ENCODE measurements at places on chromosomes 1 and 21.

- no peak for DNase-seq
These were observed 370.2 kb downstream of the DUSP10 start for GRCh38 chr1:221371705-221372104.

DNA sequence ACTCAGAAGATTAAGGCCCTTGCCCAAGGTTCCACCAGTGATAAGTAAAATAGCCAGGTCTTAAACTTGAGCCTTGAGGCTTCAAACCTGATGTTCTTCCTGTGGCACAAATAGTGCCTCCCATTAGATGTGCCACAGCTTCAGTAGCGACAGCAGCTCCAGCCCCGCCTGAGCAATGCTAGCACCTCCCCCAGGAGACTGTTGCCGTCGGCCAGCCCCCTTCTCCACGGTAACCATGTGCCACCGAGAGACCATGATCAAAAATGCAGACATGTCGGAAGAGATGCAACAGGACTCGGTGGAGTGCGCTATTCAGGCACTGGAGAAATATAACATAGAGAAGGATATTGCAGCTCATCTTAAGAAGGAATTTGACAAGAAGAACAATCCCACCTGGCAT, 32.2 kb downstream of the KLHDC7A start:
- no peak for DNase-seq

DNA sequence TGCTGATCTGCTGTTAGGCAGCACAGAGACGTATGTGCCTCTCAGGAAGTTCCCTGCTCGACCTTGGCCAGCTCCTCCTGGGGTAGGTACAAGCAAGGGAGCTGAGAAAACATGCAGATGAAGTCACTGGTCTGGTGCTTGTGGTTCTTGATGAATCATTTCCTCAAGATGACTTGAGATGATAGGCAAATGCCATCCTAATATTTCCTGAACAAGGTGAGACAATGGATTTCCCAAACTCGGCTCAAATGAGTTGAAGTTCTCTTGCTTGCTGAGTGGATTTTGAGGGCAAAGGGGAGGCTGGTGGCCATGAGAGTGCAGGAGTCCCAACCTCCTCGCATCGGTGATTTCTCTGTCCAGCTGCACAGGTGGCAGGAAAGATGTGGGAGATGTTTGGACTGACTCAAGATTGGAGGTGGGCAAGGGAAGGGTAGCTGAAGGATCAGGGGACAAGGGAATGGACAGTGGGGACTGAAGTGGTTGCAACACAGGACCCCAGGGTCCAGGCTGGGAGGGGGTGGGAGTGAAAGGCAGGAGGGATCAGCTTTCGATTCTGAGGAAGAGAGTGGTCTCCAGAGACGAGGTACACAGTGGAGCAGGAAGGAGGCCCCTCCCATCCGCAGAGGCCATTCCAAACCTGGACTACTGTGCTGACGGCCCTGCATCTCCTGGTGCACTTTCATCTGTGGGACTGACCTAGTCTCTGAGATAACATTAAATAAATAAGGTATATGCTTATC, 63.9 kb downstream of the CAPN2 start:
- DNase-seq, result peak; percentile 96

- peak; percentile 85 for DNase-seq
These were observed 66.6 kb upstream of the CACHD1 start for GRCh38 chr1:64403331-64403730.

- no peak for DNase-seq
These were observed 22.6 kb upstream of the FAM89A start for GRCh38 chr1:231062500-231063270.

- peak; percentile 57 for DNase-seq
These were observed 433.1 kb downstream of the CAMTA1 start for GRCh38 chr1:7218210-7218832.

GRCh38 chr1:17588048-17588871, 48.8 kb downstream of the ARHGEF10L start:
- peak; percentile 78 for DNase-seq

DNA sequence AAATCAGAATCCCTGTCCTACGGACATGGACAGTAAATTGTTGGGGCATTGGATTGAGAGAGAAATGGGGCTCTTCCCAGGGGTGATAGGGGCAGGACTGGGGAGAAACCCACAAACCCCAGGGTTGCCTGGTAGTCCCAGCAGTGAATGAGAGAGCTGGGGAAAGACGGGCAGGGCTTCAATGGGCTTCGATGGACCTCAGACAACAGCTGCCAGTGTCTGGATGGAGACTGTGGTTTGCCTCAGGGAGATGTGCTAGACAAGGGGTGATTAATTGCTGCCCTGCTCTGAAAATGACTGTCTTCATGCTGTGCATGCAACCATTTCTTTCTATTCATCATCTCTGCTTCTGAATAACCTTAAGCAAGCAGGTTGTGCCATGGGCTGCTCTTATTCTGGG, 7.4 kb downstream of the GPR25 start:
- DNase-seq, result peak; percentile 32

GRCh38 chr1:152148981-152149380, 10.0 kb downstream of the RPTN start:
- no peak for DNase-seq

DNA sequence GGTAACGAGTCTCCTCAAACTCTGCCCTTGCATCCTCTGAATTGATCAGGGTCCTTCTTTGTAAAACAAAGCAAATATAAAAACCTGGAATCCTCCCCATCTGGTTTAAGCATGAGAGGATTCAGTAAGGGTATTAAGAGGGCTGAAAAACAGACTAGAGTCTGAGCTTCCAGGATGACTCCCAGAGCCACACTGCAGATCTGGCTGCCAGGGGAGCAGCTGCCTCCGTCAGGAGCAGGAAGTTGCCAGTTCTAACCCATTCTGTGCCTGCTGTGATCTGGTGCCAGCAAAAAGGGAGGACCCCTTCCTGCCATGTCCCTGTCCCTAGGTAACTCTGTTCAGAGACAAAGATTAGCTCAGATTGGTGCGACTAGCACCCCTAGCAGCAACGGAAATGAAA, 27.5 kb downstream of the SERTAD4 start:
- DNase-seq, result no peak

DNA sequence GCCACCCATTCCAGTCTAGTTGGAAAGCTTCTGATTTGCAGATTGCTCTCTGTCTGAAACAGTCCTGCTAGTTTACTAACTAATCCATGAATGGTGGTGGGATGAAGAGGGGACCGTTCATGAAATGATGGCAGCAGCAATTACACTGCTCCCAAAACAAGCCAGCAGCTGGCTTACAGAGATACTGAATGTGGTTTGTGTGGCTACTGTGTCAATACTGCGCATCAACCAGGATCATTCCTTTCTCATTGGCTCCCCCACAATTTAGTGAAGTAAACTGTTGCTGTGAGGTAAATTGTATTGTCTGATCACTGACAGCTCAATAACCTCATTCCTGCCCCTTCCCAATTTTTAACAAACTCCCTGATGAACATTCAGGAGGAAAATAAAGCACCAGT, 191.3 kb upstream of the LMO4 start:
- DNase-seq, result no peak

DNA sequence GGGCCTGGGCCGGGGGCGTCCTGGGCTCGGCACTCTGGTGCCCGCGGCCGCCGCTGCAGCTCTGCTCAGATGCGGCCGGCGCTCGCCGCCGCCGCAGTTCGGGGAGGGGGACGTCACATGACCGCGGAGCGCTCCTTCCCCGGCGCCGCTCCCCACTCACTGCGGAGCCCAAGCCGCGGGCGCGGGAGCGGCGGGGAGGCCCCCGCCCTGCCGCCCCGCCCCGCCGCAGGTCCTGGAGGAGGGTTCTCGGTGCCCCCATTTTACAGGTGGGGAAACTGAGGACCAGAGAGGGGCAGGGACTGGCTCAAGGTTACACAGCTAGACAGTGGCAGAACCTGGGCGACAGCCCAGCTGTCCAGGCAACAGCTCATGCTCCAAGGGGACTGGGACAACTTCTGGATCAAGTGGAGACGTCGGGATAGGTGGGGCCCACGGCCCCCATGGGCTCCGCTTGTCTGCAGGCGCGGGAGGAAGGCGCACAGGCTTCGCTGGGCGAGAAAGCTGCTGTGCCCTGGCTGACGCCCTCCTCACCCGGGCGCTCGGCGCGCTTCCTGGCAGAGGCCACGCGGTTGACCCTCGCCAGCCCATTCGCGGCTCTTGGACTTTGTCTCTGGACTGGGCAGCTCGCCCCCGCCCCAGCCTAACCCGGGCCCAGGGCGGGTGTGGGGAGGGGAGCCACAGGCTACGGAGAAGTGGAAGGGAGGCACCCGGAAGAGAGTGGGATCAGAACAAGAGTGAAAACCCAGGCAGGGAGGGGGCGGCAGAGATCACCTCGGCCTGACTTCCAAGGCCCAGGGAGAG, at the start of gene RAP1GAP:
RAP1GAP (minus strand) TSS at position 100 of the 801 bp plus-strand sequence. CDS start 49,325 bp downstream, outside the sequence.
- no peak for DNase-seq

GRCh38 chr21:36747815-36748383, 49.0 kb downstream of the SIM2 start:
- peak; percentile 51 for DNase-seq

- DNase-seq, result no peak
These were observed 16.1 kb downstream of the SIPA1L2 start for GRCh38 chr1:232613752-232614381.

DNA sequence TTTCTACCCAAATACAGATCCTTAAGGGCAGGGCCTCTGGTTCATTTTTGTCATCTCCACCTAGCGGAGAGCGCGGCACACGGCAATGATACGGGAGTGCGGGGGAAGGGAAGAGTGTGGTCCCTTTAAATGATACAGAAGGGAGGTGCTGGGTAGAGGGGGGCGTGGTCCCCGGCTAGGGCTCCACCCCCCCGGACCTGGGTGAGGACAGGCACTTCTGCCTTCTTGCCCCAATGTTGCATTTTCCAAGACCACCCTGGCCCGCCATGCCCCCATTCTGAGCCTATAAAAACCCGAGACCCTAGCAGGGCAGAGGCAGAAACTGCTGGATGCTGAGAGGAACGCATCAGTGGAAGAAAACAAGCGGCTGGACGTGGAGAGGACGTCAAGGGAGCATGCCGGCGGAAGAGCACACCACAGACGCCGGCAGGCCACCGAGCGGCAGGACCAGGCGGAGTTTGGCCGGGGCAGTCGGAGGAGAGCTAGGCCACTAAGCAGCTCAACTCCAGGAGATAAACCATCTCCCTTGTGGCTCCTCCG, 30.0 kb downstream of the LRRC3 start:
- DNase-seq, result no peak

GRCh38 chr1:32200226-32201010, at the start of gene CCDC28B:
TSS of gene CCDC28B (plus strand) at chr1:32200595. CDS start at chr1:32201936, 1,341 bp downstream.
- peak; percentile 80 for DNase-seq

GRCh38 chr1:154808261-154808908, 61.7 kb downstream of the KCNN3 start:
- no peak for DNase-seq

DNA sequence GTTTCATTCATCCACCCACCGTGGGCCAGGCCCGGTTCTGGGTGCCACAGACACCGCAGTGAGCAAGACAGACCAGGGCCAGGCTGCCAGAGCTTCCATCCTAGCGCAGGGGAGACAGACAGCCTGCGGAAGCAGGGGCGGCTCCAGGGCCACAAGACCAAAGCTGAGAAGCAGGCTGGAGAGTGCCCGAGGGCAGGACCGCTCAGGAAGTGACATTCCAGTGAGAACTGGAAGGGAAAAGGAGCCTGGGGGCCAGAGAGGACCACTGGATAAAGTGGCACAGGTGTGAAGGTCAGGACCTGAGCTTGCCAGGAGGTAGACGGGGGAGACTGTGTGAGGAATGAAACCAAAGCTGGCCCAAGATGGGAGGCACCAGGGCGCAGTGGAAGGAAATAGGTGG, 59.5 kb upstream of the EFHD2 start:
- DNase-seq, result peak; percentile 19

- DNase-seq, result no peak
These were observed 33.4 kb downstream of the HMCN1 start for GRCh38 chr1:185767508-185768120.

Measured in ELR (cell line).